NCI-H2081 treated with DMSO at 0.1 percent for 48 hours (cell line): ENCODE measurements at places on chromosomes 13 and 19.
A peak's percentile ranks its signal among the peaks of the same experiment; 100 is the strongest.

DNA sequence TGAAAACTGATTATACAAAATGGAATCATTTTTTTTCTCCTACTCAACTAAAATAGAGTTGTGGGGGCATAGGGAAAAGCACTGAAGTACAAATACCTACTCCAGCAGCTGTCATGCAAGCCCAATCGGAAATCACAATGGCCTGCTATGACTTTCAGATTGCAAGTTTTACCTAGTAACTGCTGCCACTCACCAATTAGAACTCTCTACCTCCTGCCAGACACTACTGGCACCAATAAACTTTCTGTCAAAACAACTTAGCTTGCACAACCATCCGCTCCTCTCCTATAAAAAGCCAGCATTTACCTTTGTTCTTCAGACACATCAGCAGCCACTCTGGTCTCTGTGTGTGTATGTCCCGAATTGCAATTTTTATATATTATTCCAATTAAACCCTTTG is 9.3 kb upstream of the TRPC4 start:
- no peak for DNase-seq

- DNase-seq: no peak
These were observed 1.0 kb downstream of the CDC16 start for GRCh38 chr13:114235697-114236096.

DNA sequence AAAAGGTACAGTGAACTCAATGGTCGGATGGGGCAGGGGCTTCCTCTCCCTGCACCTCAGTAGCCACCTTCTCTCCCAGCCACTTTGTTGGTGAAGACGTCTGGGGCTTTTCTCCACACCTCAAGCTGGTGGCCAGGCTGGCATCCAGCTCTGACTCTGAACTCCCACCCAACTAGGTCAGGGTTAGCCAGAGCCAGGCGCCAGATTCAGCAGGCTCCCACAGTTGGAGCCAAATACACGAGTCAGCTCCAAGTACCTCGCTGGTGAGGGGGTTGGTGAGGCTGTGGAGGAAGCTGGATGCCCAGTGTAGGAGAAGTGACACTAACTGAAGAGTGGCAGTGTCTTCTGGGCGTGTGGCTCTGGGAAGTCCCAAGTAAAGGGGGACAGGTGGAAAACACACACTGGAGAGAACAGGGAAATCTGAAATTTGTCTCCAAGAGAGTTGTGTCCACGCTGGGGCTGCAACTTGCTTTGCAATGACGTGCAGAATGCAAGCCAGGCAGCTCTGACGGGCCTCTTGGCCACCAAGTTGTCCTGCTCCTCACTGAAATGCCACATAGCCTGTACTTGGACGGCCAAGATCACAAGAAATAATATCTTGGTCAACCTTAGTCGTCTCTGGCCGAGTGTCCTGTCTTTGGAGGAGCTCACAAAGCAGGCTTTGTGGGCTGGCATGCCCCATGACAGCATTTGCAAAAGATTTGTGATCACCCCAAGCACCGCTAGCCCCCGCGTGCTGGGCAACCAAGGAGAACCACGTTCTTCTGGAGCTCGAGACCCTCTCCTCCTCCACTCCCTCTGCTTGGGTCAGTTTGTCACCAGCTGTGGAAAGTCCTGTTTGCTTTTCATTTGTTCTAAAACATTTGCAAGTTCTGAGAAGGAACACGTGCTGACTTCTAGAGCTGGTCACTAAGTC is 18.1 kb downstream of the SLC7A1 start:
- DNase-seq: no peak

- no peak for DNase-seq
These were observed 61.6 kb downstream of the CEBPG start for GRCh38 chr19:33434886-33435705.

GRCh38 chr19:7908742-7909461 is 5.2 kb downstream of the MAP2K7 start:
- no peak for DNase-seq

DNA sequence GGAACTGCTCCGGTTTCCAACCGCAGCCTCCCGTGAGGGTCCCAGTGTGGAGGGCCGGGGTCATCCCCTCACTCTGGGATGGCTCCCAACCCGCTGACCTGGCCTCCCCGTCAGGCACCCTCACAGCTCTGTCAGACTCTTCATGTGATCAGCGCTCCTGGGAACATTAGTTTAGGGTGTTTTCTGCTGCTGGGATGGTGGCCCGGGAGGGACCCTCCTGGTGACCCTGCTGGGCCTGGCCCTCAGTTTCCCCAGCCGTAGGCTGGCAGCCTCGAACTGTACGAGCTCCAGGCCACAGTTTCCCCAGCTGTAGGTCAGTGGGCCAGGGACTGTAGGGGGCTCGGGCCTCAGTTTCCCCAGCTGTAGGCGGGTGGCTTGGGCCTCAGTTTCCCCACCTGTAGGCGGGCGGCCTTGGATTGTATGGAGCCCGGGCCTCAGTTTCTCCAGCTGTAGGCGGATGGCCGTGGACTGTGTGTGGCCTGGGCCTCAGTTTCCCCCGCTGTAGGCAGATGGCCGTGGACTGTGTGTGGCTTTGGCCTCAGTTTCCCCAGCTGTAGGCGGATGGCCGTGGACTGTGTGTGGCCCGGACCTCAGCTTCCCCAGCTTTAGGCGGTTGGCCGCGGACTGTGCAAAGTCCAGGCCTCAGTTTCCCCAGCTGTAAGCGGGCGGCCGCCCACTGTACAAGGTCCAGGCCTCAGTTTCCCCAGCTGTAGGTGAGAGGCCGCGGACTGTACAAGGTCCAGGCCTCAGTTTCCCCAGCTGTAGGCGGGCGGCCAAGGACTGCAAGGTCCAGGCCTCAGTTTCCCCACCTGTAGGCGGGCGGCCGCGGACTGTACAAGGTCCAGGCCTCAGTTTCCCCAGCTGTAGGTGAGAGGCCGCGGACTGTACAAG is 1.3 kb upstream of the PTBP1 start:
- DNase-seq: no peak

- DNase-seq: peak; percentile 16
These were observed 31.2 kb downstream of the ZNF701 start for GRCh38 chr19:52601025-52601973.

- DNase-seq: no peak
These were observed 19.6 kb downstream of the CELF5 start for GRCh38 chr19:3243819-3244700.

- DNase-seq: no peak
These were observed 195.0 kb upstream of the STARD13 start for GRCh38 chr13:33480561-33480960.

GRCh38 chr13:113537205-113537604 is 46.7 kb upstream of the DCUN1D2 start:
- DNase-seq: no peak

- DNase-seq: no peak
These were observed 165.2 kb downstream of the URI1 start for GRCh38 chr19:30107251-30107650.

DNA sequence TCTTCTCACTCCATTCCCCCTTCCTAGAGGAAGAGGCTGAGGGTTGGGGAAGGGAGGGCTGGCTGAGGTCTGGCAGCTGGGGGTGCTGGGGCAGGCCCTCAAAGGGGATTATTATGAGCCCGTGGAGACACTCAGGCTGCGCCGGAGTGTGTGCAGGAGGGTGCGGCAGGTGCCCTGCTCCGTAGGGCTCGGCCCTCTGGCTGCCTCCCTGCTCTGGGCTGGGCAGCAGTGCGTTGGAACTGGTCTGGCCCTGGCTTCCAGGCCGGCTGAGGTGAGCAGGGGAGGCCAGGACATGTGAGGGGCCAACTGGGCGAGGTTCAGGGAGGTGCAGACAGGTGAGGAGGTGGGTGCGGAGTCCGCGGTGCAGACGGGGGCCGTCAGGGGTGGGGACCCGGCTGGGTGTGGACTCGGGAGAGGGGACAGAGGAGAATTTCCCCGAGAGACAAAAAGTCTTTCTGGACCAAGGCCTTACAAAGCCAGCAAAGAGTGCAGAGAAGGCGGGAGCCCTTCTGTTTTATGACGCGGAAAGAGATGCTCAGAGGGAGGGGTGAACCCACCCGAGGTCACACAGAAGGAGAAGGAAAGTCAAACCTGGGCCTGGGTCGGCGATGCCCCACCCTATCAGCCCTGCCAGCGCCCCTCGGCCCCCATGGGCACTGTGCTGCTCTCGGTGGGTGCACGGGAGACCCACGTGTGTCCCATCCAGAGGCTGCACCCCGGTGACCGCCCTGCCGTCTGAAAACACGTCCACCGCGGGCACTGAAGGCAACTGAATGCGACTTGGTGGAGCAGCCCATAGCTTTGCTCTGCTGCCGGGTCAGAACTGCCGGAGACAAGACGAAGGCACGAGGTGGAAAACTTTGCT is 31.0 kb downstream of the PIP5K1C start:
- no peak for DNase-seq

DNA sequence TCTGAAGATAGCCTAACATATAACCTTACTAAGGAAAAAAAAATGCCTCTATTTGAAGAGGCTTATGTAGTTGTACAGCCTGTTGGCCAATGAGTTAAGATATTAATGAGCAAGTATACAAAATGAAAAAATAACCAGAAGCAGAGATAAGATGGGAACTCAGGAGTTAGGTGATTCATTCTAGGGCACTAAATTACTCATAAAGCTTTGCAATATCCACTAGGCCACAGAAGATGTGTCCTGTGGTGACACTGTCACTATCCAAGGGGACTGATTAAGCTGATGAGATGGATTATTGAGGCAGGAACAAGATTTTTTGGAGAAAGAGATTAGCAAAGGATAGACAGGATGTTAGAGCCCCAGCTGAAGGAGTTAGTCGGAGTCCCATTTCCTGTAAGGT is 99.6 kb downstream of the LIG4 start:
- DNase-seq: no peak

DNA sequence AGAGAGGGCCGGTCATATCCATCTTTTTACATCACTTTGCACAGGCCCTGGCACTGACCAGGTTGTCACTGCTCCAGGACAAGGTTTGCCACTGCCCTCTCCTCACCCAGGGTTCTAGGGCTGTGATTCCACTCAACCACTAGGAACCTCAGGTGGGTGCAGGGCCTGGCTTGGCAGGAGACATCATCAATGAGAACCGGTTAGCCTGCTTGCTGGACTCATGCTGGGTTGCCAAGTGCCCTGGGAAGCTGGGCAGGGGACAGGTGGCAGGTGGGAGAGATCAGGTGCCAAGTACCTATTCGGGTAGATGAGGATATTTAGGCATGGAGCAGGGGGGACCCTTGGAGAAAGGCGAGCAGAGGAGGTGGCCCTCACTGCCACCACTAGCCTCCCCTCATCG is 4.2 kb upstream of the CERS4 start:
- peak; percentile 22 for DNase-seq

GRCh38 chr19:10744253-10744798 is 26.4 kb downstream of the DNM2 start:
- DNase-seq: no peak
